ENCODE measurements at places on chromosomes 4 and X.
A peak's percentile ranks its signal among the peaks of the same experiment; 100 is the strongest.

- peak; percentile 58 for DNase-seq
Measured at GRCh38 chr4:147060151-147060931, 114.7 kb upstream of the TTC29 start.

DNA sequence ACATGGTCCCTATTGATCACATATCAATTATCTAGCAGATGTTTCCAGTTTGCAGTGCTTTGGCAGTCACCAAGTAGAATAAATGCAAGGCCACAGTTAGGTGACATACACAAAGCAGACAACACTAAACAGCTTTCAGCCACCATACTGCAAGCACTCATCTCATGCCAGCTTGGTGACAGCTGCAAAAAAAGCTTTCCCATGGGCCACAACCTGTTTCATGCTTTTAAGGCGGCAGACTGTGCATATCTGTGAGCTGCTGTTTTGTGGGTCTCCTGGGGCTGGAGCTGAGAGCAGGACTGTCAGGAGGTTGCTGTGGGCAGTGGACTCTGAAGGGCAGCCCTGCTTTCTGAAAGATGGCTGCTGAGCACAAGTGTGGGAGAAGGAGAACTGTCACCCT, 82.6 kb downstream of the FHDC1 start:
- DNase-seq = no peak

- no peak for DNase-seq
Measured at GRCh38 chr4:76981644-76982043, 32.1 kb downstream of the SEPTIN11 start.

GRCh38 chrX:129445436-129445835, 77.9 kb downstream of the SMARCA1 start:
- DNase-seq = no peak

DNA sequence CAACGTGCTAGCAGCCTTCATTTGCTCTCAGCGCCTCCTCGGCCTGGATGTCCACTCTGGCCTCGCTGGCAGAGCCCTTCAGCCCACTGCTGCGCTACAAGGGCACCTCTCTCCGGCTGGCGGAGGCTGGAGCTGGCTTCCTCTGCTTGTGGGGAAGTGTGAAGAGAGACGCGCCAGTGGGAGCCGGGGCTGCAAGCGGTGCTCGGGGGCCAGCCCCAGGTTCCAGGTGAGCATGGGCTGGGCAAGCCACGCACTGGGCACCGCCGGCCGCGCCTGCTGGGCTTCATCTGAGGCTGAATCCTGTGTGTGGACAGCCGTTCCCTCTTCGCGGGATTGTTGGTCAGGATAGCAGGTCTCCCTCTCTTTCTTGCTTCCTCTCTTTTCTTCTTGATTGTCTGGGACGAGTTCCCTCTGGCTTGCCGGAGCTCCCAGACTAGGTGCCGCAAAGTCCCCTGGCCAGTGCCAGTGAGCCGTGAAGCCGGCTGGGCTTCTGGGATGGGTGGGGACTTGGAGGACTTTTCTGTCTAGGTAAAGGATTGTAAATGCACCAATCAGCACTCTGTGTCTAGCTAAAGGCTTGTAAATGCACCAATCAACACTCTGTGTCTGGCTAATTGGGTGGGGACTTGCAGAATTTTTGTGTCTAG, 165.0 kb downstream of the HEPH start:
- DNase-seq = no peak

DNA sequence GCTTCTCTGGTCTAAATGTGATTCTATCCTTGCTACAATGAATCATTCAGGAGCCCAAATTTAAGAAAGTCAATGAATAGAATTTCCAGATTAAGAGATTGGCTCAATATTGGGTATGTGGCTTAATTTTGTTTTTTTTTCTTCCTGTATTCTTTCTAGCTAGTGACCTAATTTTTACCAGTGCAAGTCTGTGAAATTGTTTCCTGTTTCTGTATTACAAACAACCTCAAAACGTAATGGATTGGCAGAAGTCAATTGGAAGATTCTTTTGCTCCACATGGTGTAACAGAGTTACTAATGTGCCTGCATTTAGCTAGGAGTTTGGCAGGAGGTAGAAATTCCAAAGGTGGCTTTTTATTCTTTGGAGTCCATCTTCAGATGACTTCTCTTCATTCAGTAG, 17.6 kb downstream of the DYNLT3 start:
- DNase-seq = no peak

DNA sequence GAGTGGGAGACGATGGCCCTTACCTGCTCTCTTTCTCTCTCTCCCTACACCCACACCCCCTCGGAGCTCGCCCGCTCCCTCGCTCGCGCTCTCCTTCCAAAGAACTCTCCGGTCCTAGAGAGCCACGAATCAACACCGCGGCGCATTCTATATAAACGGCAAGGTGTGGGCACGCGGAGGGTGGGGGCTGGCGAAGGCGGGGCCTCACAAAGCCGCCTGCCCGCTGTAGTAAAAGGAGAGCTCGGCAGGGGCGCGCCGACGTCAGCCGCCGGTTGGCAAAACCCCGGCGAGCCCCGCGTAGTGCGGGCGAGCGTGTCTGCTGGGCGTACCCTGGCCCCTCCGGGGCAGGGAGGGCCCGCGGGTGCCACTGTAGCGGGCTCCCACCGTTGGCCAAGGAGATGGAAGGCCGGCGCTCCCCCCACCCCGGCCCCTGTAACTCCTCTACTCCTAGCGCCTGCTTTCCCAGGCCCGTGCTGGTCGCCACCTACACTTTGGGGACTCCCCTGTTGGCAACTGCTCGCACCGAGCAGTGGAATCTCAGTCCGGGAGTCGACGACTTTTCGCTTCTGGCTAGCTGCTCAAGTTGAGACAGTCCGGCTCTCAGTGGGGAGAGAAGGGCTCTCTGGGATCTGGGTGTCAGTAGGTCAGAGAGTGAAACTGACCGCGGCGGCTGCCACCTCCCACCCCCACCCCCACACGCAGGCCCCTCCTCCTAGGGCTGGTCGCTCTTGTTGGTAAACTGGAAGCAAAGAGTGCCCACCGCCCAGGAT, 325.5 kb upstream of the F9 start:
- DNase-seq = no peak

GRCh38 chrX:133434197-133434820, 19.0 kb upstream of the GPC4 start:
- DNase-seq = no peak

- DNase-seq = no peak
Measured at GRCh38 chrX:53194308-53194707, 30.7 kb downstream of the KDM5C start.

GRCh38 chr4:181301735-181302710, 941.2 kb upstream of the TENM3 start:
- DNase-seq = peak; percentile 10

- no peak for DNase-seq
Measured at GRCh38 chr4:89009115-89009514, 47.9 kb downstream of the FAM13A start.

DNA sequence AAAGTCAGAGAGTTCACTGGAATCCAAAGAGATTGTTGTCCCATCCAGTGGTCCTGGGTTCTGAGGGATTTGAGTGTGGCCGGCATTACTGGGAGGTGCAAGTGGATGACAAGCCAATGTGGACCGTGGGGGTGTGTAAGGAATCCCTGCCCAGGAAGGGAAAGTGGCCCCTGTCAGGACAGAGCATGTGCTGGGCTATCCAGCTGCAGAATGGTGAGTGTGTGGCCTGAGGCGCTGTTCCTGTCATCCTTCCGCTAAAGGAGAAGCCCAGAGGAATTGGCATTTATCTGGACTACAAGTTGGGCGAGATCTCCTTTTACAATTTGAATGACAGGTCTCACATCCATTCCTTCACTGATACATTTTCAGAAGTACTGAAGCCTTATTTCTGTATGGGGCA, 20.4 kb upstream of the TRIM60 start:
- no peak for DNase-seq

GRCh38 chr4:15398001-15398400, 29.8 kb upstream of the C1QTNF7 start:
- DNase-seq = no peak

DNA sequence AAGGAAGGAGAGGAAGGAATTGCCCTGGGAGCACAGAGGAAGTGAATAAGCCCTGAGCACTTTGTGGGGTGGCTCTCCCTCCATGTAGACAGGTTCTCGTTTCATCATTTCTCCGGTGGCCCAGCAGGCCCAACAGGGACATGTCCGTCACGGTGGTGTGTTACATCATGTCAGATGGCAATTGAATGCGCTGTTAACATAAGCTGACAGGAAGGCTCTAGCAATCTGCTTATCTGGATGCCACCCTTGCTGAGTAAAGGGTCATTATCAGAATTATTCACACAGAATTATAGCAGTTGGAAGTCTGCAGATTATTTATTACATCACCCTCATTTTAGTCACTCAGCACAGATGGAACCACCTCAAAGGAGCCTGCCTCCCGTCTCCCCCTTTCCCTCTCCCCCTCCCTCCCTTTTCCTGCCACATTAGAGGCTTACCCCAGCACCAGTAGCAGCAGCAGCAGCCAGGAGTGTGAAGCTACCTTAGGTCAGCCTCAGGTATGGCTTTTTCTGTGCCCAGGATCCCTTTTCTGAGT, 124.3 kb upstream of the TRIM2 start:
- DNase-seq = no peak

DNA sequence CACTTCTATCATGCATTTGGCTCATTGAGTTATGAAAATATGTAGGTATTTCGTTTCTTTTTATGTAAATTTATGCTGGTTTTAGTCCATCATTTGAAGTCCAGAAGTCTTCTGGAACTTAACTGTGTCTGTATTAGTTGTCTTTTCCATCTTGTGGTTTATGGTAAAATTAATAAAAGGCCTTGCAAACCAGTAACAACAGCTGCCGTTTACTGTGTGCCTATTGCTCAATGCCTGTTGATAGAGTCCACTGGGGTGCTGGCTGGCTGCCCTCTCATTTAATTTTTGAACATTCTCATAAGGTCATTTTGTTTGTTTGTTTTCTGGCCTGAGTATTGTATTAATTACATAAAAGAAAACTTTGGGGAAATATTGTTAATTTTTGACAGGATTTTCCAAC, 98.0 kb downstream of the NAA11 start:
- DNase-seq = no peak

DNA sequence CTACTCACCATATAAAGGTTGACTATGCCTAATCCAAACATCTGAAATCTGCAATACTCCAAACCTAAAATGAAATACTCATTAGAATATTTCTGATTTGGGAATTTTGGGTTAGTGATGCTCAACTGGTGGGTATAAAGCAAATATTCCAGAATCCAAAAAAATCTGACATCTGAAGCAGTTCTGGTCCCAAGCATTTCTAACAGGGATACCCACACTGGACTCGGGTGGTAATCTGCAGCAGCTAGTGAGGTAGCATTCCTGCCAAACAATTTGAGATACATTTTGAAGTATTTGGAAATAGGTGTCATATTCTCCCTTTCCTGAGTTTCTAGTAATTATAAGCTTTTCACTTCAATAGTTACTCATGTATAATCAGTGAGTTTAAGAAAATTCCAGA, 49.6 kb upstream of the RPA4 start:
- no peak for DNase-seq

- no peak for DNase-seq
Measured at GRCh38 chr4:98293104-98293887, 32.1 kb downstream of the RAP1GDS1 start.

DNA sequence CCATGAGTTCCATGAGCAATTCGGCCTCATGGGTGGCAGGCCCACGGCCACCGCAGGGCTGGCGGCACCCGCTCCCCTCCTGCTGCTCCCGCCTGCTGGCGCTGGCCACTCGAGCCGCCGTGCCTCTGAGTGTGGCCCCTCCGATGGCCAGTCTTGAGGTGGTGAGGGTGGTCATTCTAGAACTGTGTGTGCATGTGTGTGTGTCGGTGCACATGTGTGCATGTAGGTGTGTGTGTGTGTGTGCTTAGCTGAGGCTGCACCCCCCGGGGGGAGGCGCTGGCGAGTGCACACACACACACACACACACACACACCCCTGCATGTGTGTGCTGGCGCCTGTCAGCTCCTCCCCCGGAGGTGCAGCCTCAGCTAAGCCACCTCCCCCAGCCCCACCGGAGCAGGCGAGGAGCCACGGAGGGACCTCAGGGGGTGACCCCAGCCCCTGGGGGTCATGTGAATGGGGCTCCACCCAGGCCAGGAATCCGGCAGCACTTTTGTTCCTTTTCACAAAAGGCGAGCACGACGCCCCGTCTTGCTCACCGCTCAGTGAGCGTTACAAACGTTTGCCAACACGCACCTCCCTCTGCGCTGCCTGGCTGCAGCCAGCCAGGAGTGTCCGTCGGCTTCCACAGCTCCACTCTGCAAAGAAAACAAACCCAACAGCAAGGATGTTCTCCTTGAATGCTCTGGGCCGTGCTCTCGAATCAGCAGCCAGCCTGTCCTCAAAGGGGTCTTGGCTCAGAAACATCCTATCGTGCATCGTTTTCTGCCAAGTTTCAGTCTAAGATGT, 29.9 kb downstream of the FGFRL1 start:
- no peak for DNase-seq

- peak; percentile 88 for DNase-seq
Measured at GRCh38 chr4:56978750-56979303, at the start of gene POLR2B. POLR2B (plus strand) TSS chr4:56978896; CDS start chr4:56978986, 90 bp downstream.

DNA sequence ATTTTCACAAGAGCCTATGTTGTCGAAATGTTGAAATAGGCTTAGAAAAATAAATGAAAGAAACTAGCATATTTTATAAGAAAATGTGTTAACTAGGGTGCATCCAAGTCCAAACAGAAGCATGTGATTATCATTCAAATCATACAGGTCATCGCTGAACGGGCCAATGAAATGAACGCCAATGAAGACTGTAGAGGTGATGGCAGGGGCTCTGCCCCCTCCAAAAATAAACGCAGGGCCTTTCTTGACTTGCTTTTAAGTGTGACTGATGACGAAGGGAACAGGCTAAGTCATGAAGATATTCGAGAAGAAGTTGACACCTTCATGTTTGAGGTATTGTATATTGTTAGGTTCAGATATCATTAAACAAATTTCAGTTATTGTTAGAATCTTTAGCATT, 9.6 kb downstream of the CYP4V2 start:
- no peak for DNase-seq

- no peak for DNase-seq
Measured at GRCh38 chrX:69674891-69675290, 59.0 kb downstream of the EDA start.

- no peak for DNase-seq
Measured at GRCh38 chr4:70606459-70606858, 14.4 kb downstream of the AMBN start.

DNA sequence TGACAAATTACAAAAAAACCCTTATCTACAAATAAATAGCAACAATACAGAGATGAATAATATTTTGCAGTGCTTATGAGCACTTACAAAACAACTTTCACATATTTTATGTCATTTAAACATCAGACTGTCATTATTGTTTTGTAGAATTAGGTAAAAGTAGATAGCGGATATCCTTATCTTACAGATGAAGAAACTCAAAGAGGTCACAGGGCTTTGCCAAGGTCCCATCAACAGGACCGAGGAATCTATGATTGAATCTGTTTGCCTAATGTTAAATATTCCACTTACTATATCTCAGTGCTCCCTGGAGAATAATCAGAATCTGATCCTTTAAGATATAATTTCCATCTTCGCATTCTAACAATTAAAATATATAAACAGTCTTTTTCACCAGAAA, 119.0 kb downstream of the GASK1B start:
- DNase-seq = no peak

GRCh38 chr4:6608758-6609414, 31.6 kb upstream of the MRFAP1 start:
- DNase-seq = no peak
